ENCODE measurements at places on chromosomes 3 and 15.

GRCh38 chr3:31102196-31102879 is 207.9 kb upstream of the GADL1 start:
- peak; percentile 6 for DNase-seq

- DNase-seq: no peak
Measured at GRCh38 chr3:112654492-112654891, 13.5 kb upstream of the CCDC80 start.

- no peak for DNase-seq
Measured at GRCh38 chr3:179961071-179961702, 75.5 kb downstream of the PEX5L start.

DNA sequence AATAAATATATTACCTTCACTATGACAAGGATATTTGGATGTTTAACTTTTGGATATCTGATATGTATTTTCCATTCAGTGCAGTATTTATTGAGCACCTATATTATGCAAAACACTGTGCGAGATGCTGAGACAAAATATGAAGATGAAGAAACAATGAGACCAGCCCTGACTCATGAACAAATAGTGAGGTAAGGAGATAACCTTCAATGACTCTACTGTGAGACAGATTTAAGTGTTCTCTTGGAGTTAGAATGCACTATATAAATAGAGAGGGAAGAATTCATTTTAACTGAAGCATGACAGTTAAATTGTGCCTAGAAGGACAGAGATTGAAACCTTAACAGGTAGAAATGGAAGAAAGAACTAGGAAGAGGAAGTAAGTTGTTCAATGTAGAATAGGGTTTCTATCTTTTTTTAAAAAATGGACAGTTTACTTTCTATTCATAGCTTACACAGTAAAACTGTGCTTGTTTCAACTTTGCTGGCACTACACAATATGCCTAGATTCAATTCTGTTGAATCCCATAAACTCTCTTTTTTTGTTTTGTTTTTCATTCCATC is 124.2 kb downstream of the ZBTB20 start:
- no peak for DNase-seq
